Neural cell (in vitro differentiated cells): ENCODE measurements at places on chromosomes 1 and 21. TPM values are rescaled to one million over a fixed set of nuclear protein-coding genes. Genes with fewer than 3 reads are reported as not detected.

HSD11B1 gene
- polyA plus RNA-seq, result not detected in 2 replicates

S100A9 gene
- polyA plus RNA-seq, result not detected in 2 replicates

FAM3B gene
- polyA plus RNA-seq, result not detected in 2 replicates

PLCH2 gene
- polyA plus RNA-seq, result 5.7 and 6.6 TPM in 2 replicates

ZSCAN20 gene
- 3.3 and 4.4 TPM in 2 replicates for polyA plus RNA-seq
